ENCODE measurements at places on chromosomes 6 and 20.
A peak's percentile ranks its signal among the peaks of the same experiment; 100 is the strongest.

DNA sequence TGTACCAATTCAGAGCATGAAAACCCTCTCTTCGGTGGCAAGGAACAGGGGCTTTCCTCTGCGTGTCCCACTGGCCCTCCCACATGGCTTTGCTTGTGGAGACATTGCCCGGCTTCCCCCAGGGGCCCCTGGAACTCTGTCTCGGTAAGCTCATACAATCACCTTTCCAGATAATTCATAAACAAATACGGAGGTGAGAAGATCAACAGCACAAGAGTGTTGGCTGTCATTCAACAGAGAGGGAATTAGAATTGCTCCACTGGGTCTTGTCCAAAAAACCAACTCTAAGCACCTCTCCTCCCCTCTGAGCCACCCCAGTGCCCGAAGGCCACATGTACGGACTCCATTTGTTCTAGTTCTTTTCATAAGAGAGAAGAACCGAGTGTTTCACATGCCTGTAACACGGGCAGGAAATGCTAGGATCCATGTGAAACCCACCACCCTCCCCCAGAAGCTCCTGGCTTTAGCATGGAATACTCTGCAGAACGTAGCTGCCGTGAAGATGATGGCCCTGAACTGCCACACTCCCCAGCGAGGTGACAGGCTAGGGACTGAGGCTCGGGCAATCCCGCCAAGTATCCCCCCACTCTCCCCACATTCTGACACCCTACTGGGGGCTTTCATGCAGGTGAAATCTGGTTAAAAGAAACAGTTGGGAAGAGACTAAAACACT lies 24.6 kb upstream of the FOXC1 start:
- DNase-seq = no peak

GRCh38 chr6:138290423-138290962 lies 72.2 kb upstream of the PBOV1 start:
- DNase-seq = no peak

DNA sequence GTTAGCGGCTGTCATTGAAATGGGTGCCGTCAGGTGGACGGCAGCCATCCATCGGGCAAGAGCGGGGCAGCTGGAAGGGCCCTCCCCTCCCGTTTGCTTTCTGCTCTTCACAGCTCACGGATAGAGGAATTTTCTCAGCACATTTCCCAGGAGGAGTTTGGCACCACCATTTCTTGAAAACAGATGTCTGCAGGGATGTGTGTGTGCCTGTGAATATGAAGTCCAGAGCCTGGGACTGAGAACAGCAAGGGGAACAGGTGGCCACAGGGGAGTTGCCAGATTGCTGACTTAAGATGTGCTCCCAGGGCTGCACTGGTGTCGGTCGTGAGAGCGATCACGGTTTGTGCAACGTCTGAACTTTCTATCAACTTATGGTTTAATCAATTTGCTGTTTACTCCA lies 22.1 kb upstream of the ECI2 start:
- DNase-seq = no peak

DNA sequence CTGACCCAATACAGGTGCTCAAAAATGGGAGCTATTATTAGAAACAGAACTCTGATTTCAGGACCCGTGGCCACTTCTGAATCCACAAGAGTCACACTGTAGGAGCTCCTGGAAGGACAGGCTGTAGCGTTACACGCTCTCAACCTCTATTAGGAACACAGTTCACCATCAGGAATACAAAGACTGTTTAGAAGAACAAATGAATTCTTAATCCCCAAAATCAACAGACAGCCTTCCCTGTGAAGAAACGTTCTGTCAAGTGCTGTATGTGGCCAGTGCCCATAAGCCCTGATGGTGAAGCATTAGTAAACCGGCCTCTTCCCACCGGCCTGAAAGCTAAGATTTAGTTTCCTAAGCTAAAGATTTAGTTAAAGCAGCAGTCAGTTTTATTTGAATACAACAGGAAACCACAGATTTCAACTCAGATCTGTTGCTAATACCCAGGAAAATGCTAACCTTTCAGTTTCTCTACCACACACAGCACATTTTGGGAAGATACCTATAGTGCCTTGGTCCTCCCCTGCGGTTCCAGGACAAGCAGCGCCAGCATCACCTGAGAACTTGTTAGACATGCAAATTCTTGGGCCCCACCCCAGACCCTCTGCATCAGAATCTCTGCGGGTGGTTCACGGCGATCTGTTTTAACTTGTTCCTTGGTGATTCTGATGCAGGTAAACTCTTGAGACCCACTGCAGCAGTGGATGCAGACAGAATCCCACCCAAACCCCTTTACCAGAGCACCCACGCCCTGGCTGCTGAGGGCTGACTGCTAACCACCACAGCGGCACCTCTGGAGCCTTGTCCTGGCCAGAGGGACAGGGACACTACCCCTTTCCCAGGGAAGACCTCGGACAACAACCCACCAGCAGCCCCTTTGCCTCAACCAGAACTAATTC lies 33.4 kb downstream of the MTRES1 start:
- DNase-seq = peak; percentile 97

- no peak for DNase-seq
Measured at GRCh38 chr20:18916886-18917750, 103.5 kb downstream of the SCP2D1 start.

GRCh38 chr6:131258010-131258652 lies 122.9 kb downstream of the AKAP7 start:
- no peak for DNase-seq

DNA sequence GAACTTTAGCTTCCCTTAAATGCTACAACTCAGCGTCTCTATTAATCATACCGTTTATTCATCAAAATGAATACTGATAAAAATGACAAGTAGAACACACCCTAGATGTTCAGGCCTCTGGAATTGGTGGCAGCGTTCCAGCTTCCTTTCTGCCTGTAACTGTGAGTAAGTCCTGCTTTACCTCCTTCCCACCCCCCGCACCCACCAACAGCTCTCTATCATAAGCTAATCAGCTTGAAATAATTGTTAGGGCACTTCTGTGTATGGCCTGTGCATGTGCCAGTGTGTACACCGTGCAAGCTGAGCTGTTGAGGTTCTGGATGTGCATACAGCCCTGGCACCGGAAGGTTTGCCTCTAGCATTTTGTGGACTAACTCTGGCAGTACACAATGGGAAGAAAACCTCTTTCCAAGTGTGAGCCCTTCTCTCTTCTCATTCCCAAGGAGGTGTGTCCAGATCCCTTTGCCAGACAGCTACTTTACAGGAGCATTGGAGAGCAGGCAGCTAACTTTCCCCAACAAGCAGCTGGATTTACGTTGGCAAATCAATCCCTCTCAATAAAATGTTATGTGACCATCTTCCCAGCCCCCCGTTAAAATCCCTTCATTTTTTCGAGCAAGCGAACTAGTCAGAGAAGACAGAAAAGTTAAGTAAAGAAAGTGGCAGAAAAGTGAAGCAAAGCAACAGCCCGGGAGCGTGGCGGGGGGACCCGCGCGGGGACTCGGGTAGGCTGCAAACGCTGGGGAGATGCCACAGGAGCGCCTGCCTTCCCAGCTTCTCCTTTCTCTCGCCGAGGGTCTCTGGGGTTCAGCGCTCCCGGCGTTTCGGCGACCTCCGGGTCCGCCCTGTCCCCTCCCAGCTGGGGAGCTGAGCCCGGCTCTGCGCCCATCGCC lies 803 bp upstream of the ADGRG6 start:
- DNase-seq = peak; percentile 45

DNA sequence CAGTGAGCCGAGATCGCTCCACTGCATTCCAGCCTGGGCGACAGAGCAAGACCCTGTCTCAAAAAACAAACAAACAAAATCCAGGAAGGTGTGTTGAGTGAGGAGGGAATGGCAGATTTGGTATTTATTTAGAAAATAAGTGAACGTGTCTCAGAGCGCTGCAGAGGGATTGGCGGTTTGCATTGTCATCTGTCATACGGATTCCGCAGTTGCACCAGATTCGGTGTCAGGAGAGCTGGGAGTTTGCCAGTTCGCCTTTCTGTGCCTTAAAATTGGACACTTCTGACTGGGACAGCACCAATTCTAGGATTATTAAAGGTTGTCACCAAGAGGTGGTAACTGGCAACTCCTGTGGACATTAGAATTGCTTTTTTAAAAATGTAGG lies 912 bp downstream of the SNRNP48 start:
- peak; percentile 3 for DNase-seq

- peak; percentile 69 for DNase-seq
Measured at GRCh38 chr20:10672624-10673127, 1.1 kb downstream of the JAG1 start.

DNA sequence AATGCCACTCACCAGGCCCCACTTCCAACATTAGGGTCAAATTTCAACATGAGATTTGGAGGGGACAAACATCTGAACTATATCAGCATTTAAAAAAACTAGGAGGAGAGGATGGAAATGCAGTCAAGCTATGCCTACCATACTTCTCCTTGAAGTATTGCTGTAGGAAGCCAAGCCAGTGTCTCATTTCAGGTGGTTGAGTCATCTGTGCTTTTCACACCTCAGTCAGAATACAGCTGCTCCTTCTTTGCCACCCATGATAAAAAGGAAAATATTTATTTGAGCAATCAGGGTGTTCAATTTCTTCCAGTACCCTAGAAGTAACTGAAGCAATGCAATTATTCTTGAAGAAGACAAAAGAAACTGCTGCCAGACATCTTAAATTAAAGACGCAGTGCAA lies 47.0 kb upstream of the EEF1E1 start:
- peak; percentile 32 for DNase-seq

- peak; percentile 68 for DNase-seq
Measured at GRCh38 chr6:3456898-3457709, at the start of gene SLC22A23. Gene SLC22A23 (minus strand): TSS chr6:3457050. CDS start chr6:3456559, 491 bp downstream.

DNA sequence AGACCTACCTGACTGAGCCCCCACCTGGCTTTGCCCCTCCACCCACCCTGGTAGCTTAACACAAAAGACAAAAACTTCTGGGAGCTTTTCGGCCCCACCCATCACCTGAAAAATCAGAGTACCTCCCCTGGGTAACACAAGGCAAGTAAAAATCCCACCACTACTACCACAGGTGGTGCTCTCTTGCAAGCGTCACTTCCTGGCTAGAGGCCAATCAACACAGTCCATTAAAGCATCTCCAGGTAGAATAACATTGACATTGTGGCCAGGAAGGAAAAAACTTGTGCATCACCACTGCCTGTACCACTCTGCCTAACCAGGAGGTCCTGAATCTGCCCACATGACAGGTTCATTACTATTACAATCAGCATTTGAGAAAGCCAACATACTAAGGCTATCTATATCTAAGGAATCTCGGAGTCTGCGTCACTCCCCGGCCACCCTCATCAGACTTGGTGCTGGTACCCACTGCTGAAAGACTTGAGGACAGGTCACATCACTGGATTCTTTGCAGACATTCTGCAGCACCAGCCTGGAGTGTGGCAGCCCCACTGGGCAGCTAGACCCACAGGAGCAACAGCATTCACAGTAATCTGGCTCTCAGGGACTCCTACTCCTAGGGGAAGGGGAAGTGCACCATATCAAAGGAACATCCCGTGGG lies 125.9 kb downstream of the CDK19 start:
- peak; percentile 29 for DNase-seq

DNA sequence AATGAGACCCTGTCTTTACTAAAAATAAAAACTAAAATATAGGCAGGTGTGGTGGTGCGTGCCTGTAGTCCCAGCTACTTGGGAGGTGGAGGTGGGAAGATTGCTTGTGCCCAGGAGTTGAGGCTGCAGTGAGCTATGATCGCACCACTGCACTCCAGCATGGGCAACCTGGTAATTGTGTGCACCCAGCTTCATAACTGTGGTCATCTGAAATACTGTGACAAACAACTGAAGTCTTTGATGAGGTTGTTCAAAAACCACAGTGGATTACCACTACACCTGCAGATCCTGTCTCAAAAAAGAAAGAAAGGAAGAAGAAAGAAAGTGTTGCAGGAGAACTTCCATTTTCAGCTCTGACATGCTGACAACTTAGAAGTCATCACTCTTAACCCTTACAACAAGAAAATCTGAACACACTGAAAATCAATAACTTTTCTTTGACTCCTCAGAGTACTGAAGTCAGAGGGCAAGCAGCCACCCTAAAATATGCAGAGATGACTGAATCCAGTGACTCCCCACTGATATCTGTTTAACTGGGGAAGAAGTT lies 13.8 kb upstream of the ZBP1 start:
- no peak for DNase-seq

- no peak for DNase-seq
Measured at GRCh38 chr6:149921361-149921760, 1.6 kb downstream of the RAET1G start.

- DNase-seq = no peak
Measured at GRCh38 chr6:41859356-41859755, 35.8 kb downstream of the USP49 start.

DNA sequence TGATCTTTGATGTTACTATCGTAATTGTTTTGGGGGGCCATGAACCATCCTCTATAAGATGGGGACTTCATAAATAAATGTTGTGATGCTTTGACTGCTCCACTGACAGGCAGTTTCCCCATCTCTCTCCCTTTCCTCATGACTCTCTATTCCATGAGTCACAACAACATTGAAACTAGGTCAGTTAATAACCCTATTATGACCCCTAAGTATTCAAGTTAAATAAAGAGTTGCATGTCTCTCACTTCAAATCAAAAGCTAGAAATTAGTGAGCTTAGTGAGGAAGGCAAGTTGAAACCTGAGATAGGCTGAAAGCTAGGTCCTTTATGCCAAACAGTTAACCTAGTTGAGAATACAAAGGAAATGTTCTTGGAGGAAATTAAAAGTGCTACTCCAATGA lies 491.0 kb downstream of the HAO1 start:
- DNase-seq = no peak

- no peak for DNase-seq
Measured at GRCh38 chr6:11631008-11631407, 93.5 kb downstream of the TMEM170B start.

DNA sequence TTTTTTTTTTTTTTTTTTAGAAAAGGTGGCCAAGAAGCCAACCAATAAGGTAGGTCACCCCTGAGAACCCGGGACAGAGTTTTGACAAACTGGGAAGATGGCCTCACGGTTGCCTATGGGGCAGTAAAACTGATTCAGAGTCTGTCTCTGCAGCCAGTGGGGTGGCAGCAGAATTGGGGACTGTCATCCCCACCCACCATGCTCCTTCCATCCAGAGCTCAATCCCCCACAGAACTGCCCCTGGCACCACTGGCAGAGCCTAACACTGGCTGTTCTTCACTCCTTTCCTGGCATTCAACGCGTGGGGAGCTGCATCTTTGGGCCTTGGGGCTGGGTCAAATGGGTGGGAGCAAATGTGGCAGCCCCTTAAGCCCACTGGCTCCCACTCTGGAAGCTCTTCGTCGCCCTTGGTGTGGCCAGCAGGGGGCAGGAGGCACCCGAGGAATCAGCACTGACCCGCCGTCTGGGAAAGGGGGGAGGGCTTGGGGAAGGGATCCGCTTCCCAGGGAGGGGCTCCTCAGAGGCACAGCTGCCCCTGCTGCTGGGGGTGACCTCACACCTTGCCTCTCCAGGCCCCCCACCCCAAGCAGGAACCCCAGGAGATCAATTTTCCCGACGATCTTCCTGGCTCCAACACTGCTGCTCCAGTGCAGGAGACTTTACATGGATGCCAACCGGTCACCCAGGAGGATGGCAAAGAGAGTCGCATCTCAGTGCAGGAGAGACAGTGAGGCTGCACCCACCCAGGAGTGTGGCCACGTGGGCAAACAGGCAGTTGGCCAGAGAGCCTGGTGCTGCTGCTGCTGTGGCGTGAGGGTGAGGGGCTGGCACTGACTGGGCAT lies 10.4 kb downstream of the CD40 start:
- peak; percentile 43 for DNase-seq
